ENCODE measurements at places on chromosomes 1 and 21.

DNA sequence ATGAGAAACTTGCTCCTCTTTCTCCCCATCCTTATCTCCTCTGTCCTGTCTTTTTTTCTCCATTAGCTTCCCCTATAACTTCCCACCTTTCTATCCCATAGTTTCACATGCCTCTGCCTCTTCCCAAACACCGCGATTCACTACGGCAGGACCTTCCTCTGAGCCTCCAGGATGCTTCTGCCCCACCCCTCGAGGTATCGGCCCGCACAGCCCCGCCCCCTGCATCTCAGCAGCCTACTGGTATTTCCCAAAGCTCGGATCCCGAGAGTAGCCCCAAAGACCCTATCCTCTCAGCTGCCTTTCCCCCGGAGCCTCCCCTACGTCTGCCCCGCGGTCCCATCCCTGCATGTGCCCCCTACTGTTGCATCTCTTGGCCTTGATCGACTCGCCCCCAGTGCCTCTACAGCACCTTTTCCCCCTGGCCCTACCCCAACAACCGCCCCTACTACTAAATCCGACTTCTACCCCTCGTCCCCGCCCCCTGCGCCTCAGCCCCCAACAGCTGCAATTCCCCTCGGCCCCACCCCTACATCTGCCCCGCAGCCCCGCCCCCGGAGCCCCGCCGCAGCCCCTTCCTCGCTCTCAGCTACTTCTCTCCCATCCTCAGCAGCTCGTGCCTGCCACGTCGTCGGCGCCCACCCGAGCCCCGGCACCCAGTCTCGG lies 512 bp downstream of the PIAS3 start:
- peak; percentile 70 for DNase-seq

GRCh38 chr1:80305466-80305865 lies 1298.9 kb upstream of the ADGRL4 start:
- no peak for DNase-seq

DNA sequence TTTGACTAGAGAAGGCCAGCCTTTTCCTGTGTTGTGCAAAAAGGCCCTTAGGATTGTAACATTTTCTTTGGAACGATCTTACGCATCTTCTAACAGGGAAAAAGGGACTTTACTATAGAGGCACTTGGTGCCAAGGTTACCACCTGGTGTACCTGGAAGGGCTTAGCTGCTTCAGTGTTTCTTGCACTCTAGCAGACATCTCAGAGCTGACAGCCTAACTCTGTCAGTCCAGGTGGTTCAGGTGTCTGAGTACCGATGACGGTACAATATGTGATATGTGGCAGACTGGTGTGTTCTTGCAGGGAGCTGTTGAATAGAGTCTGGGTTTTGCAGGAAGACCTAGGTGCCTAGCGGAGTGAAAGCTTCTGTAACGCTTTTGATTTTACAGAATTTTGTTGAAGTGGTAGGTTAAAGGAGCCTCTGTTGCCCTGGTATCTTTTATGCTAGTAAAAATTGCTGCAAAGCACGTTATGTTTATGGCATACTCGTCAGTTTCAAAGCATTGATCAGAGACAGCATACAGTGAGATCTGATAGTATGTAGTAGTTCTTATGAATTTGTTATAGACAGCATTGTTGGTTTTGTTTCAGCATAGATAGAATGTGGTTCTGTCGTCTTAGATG lies 1.4 kb downstream of the MAGI3 start:
- DNase-seq, result peak; percentile 9

DNA sequence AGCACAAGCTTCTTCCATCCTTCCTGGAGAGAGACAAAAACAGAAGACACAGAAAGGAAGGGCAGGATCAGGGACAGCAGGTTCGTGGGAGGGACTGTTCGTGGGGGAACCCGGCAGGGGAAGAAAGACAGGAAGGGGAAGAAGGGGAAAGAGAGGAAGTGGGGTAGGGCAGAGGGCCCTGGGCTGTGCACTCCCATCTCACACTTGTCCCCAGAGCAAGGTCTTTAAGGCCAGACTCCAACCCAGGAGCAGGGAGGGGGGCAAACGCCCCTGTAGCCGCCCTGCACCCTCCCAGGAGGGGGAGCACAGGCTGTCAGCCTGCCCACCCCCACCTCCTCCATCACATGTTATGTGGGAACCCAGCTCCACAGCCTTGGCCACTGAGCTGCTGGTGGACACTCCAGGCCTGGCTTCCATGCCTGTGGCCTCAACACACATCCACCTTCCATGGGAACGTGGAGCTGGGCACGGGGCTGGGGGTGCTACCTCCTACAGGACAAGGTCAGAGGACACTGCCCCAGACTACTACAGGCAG lies 9.3 kb downstream of the SLC19A1 start:
- DNase-seq, result peak; percentile 56

GRCh38 chr1:72869873-72870272 lies 587.5 kb upstream of the NEGR1 start:
- no peak for DNase-seq

GRCh38 chr1:89910780-89911179 lies 84.1 kb upstream of the ZNF326 start:
- no peak for DNase-seq

- DNase-seq, result no peak
Measured at GRCh38 chr1:150164779-150165178, 15.1 kb downstream of the PLEKHO1 start.

- no peak for DNase-seq
Measured at GRCh38 chr1:213996320-213997037, 8.7 kb downstream of the PROX1 start.

DNA sequence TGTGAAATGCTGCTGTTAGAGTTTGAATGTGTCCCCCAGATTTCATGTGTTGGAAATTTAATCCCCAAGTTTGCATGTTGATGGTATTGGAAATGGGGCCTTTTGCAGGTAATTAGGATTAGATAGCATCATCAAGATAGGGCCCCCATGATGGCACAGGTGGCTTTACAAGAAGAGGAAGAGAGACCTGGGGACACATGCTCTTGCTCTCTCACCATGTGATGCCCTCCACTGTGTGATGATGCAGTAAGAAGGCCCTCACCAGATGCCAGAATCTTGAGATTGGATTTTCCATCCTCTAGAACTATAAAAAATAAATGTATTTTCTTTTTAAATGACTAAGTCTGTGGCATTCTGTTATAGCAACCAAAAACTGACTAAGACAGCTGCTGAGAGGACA lies 57.0 kb upstream of the NEK7 start:
- DNase-seq, result no peak

GRCh38 chr1:246110343-246111219 lies 396.5 kb downstream of the SMYD3 start:
- DNase-seq, result no peak

GRCh38 chr1:94025383-94026340 lies 95.3 kb downstream of the ABCA4 start:
- peak; percentile 52 for DNase-seq

- peak; percentile 39 for DNase-seq
Measured at GRCh38 chr1:220544901-220545303, 17.0 kb downstream of the MARK1 start.

DNA sequence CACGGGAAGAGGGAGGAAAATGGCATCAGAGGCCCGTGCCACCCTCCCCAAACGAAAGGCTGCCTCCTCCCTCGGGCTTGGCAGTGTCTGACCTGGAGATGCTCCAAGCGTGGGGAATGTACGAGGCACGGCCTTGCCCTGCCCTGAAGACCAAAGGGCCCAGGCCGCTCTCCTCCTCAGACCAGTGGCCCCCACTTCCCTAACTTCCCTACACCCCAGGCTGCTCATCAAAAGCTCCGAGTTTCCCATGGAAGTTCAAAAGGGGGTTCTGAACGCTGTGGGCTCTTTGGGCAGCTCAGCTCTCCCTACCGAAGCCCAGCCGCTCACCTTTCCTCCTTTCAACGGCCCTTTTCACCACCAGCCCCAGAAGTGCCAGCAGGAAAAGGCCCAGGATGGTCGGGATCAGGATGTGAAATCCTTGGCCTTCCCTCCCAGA lies 11.8 kb downstream of the FCMR start:
- no peak for DNase-seq

DNA sequence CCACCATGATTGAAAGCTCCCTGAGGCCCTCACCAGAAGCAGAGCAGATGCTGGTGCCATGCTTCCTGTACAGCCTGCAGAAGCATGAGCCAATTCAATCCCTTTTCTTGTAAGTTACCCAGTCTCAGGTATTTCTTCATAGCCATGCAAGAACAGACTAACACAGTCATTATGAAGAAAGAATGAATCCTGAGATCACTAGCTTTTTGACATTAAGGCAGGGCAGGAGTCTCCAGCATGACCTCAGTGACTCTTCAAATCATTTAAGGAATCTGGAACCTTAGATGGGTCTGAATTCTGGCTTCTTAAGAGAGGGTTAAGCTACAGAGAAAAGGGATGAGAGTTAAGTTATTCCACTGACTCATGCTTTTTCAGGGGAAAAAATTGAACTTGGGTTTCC lies 79.0 kb downstream of the PTPN14 start:
- DNase-seq, result no peak

DNA sequence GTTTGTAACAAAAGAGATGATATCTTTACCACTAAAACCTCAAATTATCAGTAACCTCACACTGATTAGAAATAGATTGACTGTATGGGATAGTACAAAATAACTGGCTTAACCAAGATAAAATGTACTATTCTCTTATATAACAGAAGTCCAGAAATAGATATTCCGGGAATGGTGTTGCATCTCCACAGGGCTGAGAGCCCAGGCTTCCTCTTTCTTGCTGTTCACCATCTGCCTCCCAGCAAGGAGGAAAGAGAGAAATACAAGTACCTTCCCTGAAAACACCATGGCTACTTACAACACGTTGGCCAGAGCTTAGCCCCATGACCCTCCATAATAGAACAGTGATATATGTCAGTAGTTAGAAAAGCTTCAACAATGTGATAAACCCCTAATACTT lies 47.0 kb upstream of the KCNK1 start:
- no peak for DNase-seq

DNA sequence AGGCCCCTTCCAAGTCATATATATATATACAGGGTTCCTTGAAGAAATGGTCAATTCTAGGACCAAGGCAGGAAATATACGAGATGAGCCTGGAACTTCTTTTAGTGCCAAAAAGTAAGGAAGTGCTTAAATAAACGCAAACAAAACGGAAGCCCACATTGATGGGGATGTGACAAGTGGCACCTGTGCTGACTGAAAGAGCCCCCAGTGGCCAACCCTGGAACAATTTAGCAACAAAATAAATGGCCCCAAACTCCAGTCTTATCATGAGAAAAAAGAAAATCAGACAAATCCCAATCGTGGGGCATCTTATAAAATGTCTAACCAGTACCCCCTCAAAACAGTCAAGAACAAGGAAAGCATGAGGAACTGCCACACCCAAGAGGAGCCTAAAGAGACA lies 17.7 kb downstream of the PLA2G5 start:
- DNase-seq, result no peak

DNA sequence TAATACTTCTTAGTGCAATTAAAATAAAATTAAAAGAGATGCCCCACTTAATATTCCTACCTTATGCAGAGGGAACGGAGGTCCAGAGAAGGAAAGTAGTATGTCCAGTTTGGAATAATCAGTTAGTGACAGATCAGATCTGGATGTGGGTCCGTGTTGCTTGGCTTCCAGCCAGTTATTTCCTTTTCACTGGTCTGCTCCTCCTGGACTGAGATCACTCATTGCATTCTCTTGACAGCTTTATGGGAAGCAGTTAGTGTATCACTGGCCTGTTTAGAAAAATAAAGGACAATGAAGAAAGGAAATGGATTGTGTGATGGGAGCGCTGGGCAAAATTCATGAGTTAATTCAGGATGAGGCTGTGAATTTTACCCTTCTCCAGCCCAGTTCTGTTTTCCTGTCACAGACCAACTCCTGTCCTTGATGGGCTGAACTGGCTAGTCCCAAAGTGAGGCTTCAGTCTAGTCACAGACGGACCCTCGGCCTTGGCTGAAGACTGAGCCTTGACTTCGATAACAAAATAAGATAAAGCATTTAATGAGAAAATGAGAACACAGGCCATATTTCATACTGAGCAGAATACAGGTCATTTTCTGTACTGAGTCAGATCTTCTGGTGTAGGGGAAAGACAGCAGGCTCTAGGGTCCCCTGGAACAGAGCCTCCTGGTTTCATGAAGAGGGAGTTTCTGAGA lies 85.2 kb upstream of the TRABD2B start:
- DNase-seq, result no peak

- DNase-seq, result no peak
Measured at GRCh38 chr1:19879227-19879626, 3.0 kb upstream of the OTUD3 start.

DNA sequence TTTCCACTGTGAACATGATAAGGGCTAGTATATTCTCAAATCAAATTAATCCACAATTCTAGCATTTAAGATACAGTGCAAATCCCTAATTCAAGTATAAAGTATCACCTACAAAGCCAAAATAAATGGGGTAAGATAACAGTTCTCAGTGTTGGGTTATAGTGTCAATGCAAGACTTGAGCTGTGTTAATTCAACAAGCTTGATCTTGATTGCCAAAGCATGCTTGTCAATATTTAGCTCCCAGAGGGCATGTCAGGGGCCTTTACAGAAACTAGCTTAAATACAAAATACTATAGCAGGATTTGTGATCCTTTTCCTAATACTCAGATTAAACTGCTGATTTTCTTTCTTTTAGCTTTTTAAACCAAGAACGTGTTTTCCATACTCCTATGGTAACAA lies 541.3 kb downstream of the PTBP2 start:
- DNase-seq, result no peak

DNA sequence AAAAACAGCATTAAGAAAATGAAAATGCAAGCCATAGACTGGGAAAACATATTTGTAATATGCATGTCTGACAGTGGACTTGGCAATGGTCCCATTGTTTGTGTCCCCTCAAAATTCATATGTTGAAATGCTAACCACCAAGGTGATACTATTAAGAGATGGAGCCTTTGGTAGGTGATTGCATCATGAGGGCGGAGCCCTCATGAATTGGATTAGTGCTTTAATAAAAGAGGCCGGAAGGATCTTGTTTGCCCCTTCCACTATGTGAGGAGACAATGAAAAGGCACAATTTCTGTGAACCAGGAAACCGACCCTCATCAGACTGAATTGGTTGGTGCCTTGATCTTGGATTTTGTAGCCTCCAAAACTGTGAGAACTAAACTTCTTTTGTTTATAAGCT lies 232.3 kb downstream of the GPR52 start:
- DNase-seq, result no peak

DNA sequence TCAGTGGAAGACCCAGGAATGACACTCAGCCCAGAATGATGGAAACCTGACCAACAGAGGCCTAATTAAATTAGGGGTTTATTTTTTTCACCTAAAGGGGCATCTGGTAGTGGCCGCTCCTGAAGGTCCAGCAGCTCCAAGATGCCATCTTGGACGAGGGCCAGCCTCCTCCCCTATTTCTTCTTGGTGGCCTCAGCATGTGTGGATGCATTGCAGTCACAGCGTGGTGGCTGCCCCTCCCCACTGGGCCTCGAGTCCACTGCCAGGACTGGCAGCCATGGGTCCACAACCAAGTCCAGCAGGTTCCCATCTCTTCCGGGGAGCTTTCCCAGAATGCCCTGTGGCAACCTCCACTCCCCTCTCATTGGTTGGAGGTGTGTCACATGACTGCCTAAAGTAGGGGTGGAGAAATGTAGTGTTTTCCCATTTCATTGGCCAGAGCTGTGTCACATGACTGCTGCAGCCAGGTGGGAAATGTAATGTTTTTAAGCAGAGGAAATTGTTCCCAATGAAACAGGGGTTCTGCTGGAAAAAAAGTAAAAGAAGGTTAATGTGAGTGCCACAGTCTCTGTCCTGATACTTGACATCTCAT lies 628.2 kb downstream of the PTPRU start:
- DNase-seq, result no peak

- no peak for DNase-seq
Measured at GRCh38 chr1:160081261-160081936, at the start of gene KCNJ9. Gene KCNJ9 (plus strand): TSS chr1:160081538. CDS start chr1:160084031, 2,493 bp downstream.

Measured in NB4 (cell line).